Kidney epithelial cell (primary cell): ENCODE measurements at places on chromosomes 12 and 14. TPM values are rescaled to one million over a fixed set of nuclear protein-coding genes. Genes with fewer than 3 reads are reported as not detected.

DNA sequence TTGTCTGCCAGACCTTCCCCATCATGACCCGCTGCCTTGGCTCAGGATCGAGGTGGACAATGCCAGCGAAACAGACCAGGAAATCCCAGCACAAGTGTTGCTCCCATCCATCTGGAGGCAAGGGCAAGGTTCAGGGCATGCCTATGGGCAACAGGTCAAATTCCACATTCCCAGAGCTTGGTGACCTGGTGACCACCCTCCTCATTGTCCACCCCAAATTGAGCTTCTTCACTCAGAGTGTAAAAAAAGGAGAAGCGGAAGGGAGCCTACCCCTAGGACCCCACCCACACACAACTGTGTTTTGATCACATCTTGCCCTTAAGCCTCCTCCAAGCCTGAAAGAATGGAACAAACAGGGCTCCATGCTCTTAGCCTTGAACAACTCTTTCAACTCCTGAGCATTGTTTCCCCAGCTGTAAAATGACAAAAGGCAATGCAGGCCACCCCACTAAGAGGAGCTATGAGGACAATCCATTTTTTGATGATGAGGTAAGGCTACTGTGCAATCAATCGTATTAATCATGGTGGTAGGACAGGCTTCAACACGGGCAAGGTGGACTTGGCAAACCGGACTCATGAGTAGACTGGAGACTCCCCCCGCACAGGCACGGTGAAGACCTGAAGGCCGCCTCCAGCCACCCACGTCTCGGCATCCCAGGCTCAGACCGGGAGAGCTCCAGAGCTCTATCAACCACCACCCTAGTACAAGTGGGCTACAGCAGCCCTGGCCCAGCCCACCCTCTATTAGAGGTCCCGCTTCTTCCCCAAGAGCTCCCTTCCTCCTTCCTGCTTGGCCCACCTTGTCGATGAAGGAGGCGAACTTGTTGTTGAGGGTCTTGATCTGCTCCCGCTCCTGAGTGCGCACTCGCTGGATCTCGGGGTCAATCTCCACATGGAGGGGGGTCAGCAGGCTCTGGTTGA, 866 bp downstream of the KRT79 start:
- no peak for DNase-seq

DNA sequence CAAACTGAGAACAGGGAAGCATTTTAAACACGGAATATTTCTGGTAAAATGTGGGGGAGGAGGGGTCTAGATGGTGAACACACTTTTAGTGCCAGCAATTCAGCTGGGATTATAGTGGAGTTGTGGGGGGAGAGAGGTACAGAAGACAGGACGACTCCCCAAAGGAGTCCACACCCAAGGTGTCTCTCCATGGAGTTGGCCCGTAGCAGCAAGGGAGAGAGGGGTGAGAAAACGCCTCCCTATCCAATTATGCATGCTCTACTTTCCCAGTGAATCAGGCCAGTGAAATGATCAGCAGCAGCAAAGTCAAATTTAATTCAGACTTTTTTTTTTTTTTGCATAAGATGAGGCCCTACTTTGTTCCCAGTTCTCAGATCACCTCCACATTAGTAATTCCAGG, 38.6 kb downstream of the BTG1 start:
- no peak for DNase-seq

DNA sequence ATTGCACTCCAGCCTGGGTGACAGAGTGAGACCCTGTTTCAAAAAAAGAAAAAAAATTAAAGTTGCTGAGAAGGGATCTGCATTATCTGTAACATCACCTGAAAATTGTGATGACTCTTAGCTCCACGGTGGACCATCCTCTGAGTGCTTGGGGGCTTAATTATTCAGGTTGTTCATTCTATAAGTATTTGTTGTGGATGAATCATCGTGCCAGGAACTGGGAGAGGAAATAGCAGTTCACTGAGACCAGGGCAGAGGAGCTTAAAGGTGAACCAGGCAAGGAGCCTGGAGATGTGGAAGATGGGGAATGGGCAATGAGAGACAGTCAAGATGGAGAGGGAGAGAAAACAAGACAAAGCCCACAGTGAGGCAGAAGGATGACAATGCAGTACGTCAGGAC, 25.5 kb upstream of the GSC start:
- DNase-seq = no peak

Gene LRFN5
- 3.5 TPM in 2 replicates for total RNA-seq

DNA sequence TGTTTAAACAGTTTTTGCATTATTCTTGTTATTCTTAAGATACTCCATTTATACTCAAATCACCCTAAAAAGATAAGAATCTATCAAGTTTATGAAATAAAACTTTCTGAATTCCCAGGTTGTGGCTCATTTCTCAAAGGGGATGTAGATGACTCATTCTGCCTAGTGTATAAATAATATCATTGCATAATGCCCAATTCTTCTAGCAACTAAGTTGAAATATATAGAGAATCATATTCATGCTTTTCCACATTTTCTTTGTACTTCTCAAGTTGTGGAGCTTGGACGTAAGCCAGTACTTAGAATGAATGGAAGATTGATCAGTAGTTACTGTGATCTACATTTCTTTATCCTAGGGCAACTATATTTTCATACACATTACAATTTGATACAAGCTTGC, 201.1 kb downstream of the PPFIA2 start:
- DNase-seq = no peak

DNA sequence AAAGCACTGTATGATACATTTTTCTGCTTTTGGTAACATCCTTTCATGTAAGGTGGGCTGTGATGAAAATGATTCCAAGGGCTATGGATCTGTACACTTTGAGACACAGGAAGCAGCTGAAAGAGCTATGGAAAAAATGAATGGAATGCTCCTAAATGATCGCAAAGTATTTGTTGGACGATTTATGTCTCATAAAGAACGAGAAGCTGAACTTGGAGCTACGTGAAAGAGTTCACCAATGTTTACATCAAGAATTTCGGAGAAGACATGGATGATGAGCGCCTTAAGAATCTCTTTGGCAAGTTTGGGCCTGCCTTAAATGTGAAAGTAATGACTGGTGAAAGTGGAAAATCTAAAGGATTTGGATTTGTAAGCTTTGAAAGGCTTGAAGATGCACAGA, 22.1 kb upstream of the SRGAP1 start:
- no peak for DNase-seq

GRCh38 chr14:92960706-92961566, 38.0 kb downstream of the CHGA start:
- no peak for DNase-seq

Gene GRIP1
- total RNA-seq = 4.2 and 7.1 TPM in 2 replicates

- no peak for DNase-seq
Observed at GRCh38 chr14:81450100-81450531, 50.0 kb upstream of the STON2 start.

Gene CCDC175
- not detected in 2 replicates for total RNA-seq

Gene OR4N2
- total RNA-seq = not detected in 2 replicates

DNA sequence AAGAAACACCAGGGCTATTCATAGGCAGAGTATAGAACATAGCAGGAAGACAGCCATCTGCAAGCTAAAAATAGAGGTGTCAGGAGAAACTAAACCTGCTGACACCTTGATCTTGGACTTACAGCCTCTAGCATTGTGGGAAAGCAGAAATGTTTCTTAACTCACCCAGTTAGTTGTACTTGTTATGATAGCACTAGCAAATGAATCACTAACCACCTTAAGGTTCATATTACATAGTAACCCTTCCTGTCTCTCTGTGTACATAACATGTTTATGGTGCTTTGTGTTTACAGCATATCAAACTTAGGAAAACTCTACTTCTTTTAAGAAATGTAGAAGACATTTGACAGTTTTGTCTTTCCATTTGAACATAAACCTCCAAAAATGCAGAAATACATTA, 1031.3 kb downstream of the FSCB start:
- no peak for DNase-seq

GRCh38 chr14:20436363-20436755, 393 bp upstream of the KLHL33 start:
- DNase-seq = no peak

DNA sequence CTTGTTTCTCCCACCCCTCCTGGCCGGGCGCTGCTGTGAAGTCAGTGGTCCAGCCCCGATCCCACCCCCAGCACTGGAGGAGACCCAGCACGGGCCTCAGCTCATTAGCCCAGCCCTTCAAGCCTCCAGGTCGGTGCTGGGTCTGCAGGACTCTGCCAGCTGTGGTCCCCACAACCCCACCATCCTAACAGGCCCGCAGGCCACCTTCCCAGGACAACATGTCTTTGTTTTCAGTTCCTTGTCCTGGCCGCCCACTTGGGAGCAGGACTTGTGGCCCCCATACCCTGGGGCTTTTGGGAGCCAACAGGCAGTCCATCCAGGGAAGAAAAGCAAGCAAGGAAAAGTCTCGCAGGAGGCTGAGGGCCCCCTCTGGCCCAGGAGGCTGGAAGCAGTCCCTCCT, 60.0 kb downstream of the HRK start:
- no peak for DNase-seq

DNA sequence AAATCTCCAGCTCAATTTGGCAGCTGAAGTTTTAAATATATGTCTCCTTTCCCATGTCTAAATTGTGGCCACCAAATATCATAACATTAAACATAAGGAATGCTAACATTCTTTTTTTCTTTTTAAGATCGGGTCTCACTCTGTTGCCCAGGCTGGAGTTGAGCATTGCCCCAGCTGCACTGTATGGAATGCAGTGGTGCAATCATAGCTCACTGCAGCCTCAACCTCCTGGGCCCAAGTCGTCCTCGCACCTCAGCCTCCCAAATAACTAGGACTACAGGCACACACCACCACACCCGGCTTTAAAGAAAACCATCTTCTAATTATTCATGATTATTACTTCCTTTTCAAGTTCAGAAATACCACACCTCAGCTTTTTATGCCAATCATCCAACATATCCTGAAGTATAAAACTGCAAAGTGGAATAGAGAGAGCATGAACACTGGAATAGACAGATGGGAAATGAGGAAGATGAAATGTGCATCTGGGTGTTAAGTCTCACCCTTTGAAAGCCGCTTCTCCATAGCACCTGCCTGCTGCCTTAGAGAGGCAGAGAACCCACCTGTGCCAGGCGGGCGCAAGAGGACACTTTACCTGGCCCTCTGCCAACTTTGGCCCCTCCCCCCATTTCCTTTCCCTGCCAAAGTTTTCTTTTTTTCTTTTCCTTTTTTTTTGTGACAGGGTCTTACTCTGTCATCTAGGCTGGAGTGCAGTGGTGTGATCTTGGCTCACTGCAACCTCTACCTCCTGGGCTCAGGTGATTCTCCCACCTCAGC, 2.8 kb upstream of the EML1 start:
- no peak for DNase-seq

Gene RFX4
- not detected in 2 replicates for total RNA-seq

GRCh38 chr12:62886796-62887195, 48.2 kb downstream of the PPM1H start:
- DNase-seq = no peak

DNA sequence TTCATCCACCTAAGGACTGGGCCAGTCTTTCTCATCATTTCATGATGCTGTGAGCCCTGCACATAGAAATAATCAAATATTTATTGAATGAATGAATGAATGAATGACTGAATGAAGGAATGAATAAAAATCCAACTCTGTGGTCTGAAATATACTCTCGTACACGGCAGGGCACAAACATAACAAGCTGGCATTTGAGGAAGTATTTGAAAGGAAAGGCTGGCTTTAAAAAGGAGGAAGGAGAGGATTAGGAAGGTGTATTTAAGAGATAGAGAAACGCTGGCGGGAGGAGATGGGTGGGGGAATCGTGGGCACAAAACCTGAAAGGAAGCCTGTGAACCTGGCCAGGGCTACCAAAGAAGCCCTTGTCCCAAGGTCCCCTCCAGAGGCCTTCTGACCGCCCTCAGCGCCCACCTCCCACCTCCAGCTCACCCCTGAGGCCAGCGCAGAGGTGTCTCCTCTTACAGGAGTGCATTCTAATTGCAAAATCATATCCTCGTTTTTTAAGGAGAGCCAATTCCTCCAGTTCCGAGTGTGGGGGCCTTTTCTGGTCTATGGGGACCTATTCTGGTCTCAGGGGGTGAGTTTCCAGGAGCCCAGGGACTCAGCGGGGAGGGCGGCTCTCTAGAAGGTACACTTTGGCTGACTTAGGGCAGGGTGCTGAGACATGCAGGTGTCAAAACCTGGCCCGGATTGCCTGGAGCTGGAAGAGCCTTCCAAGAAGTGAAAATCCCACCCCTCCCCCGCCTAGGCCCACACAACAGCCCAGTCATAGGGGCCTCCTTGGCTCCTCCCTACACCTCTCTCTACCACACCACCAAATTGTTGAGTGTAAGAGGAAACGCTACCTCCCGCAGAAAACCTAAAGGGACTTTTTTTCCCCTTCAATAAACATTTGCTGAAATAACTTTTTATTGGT, 8.7 kb upstream of the JDP2 start:
- DNase-seq = no peak

Gene TMEM119
- total RNA-seq = not detected in 2 replicates

DNA sequence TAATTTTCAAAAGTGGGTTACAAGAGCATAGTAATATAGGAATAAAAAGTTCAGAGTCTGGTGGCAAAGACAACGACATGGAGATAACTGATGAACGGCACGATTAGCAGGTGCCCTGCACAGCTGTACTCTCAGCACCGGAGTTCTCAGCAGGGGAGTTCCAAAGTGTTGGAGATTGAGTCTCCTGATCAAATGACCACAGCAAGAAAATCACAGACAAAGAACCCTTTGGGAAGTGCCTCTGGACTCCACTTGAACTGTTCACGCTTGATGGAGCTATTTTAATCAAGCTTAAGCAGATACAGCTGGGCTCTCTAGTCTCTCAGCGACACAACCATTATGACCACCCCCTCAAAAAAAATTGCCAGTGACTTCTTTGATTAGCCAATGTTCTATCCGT, 153.1 kb downstream of the ALG10B start:
- DNase-seq = no peak

GRCh38 chr14:70000601-70001000, 121.4 kb downstream of the SMOC1 start:
- peak; percentile 83 for DNase-seq

Gene OR6C2
- not detected in 2 replicates for total RNA-seq

GRCh38 chr14:99677231-99678140, 6.6 kb upstream of the CYP46A1 start:
- DNase-seq = no peak

DNA sequence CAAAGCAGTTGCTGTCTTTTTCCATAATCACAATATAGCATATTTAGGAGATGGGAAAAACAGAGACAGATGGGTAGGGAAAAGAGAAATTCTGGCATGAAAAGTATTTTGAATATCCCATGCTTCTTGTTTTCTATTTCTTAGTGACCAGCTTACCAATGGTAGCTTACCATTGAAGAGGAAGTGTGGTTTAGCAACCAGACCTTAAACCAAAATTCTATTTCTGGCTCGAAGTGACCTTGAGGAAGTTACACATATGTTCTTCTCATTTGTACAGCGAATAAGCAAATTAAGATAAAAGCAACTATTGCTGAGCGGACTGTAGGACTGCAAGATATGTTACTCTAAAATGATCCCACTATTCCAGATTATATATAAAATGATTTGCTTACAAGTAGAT, 82.9 kb downstream of the FGD4 start:
- no peak for DNase-seq

Gene PALS1
- 16.2 and 25.3 TPM in 2 replicates for total RNA-seq

Gene CPNE8
- total RNA-seq = 6.4 and 8.0 TPM in 2 replicates

DNA sequence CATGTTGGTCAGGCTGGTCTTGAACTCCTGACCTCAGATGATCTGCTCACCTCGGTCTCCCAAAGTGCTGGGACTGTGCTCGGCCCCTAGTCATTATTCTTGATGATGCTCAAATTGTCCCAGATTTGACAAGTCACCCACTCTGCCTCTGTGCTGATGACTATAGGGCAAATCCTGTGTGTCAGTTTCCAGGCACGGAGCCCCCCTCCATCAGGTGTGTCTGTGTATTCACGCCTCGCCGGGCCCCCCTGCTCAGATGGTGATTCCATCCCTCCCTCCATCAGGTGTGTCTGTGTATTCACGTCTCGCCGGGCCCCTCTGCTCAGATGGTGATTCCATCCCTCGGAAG, 4.3 kb upstream of the GPR132 start:
- no peak for DNase-seq

Gene KRT72
- total RNA-seq = not detected in 2 replicates

- no peak for DNase-seq
Observed at GRCh38 chr12:30437616-30438015, 258.1 kb downstream of the IPO8 start.
